ENCODE measurements at places on chromosomes 7 and 10.

DNA sequence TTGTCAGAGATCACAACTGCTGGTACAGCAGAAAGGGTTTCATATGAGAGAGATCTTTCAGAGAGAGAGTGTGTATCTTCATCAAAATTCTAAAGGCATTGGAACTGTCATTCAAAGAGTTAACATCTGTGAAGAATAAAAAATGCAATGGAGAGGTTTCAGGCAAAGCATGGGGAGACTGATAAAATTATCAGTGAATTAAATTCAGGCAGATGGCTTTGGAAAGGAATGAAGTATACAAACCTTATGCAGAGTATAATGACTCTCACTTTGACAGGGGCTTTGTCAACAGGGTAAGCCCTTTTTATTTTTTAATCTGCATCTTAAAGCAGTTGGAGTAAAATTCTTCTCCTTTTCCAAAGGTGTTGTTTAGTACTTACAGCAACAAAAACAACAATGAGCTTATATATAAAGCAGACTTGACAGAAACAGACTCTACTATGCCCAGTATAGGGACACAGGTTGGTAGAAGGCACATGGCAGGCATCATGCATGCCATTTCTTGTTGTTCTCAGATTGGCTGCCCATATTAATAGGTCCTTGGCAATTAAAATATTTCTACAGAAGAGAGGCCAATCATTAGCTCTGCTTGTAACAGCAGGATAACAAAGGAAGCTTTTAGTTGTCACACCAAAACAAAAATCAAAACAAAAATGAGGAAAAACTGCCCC lies 54.9 kb upstream of the NXPH1 start:
- no peak for DNase-seq

- no peak for DNase-seq
These were observed 18.9 kb downstream of the ZNF398 start for GRCh38 chr7:149166142-149166541.

GRCh38 chr10:84665883-84666463 lies 337.6 kb downstream of the CCSER2 start:
- peak; percentile 23 for DNase-seq

- no peak for DNase-seq
These were observed 40.5 kb upstream of the ACSL5 start for GRCh38 chr10:112333452-112333851.

GRCh38 chr10:110032801-110033700 lies 25.3 kb downstream of the ADD3 start:
- no peak for DNase-seq

GRCh38 chr10:22625516-22626290 lies 88.7 kb downstream of the PIP4K2A start:
- DNase-seq, result no peak

- DNase-seq, result no peak
These were observed 3.1 kb upstream of the EVX1 start for GRCh38 chr7:27239387-27240014.

DNA sequence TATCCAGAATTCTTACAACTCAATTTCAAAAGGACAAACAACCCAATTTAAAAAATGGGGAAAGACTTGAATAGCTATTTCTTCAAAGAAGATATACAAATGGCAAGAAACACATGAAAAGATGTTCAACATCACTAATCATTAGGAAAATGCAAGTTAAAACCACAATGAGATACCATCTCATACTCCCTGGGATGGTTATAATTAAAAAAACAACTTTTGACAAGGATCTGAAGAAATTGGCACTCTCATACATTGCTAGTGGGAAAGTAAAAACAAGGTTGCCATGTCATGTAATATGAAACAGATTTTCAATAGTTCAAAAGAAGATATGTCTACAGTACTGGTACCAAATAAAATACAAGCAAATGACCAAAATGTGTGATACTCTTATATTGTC lies 9.0 kb downstream of the OAT start:
- no peak for DNase-seq

DNA sequence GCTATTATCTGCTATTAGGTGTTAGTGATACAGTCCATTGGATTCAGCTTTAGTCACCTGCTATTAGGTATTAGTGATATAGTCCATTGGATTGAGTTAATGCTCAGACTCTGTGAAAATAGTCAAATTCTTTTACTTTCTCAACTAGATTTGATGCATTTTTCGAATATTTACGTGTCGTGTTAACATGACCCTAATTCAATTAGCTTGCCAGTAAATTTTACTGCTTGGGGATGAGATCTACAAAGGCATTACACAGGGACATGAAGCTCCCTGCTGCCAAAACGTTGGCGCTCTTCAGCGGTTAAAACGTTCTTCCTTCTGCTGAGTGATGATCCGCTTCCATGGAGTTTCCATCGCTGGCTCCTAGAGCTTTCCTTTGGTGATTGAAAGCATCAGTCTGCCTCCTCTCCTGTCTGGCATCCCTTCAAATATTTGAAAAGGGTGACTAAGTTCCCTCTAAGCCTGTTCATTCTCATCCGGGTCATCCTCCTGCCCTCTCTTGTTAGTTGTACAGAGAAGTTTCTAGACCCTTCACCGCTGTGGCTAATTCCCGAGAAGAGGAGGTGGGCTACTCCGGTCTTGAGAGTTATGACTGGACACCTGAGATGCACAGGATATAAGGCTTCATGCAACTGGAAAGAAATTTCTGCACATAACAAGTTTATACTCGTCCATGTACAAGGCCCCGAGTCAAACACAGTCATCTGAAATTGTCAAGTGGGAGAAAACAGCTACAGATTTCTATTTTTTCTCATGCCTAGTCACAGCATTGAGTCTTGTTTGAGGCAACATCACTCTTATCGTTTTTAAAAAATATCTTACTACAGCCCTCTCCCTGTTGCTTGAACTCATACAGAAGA lies 254.0 kb downstream of the KLF6 start:
- peak; percentile 91 for DNase-seq
